Fibroblast of skin of right quadriceps (primary cell): ENCODE measurements at places on chromosomes 4 and X.

GRCh38 chr4:33085709-33086108, 2365.5 kb downstream of the PCDH7 start:
- DNase-seq, result no peak

DNA sequence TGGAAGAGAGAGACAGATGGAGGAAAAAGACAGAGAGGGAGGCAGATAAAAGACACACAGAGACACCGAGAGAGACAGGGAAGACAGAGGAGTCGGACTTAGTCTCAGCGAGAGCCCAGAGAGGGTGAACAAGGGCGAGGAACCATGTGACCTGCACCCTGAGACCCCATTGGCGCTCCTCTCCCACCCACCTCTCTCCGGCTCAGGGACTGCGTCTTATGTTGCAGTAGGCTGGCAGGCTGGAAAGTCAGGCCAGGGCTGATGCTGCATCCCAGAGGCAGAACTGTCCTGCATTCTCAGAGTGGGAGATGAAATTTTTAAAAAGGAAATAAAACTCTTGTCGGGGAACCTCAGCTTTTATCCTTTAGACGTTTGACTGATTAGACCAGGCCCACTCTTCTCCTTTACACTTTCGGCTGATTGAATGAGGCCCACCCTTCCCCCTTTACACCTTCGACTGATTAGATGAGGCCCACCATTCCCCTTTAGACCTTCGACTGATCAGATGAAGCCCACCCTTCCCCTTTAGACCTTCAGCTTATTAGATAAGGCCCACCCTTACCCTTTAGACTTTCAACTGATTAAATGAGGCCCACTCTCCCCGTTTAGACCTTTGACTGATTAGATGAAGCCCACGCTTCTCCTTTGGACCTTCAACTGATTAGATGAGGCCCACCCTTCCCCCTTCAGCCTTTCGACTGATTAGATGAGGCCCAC, 29.5 kb upstream of the IL3RA start:
- DNase-seq, result no peak

DNA sequence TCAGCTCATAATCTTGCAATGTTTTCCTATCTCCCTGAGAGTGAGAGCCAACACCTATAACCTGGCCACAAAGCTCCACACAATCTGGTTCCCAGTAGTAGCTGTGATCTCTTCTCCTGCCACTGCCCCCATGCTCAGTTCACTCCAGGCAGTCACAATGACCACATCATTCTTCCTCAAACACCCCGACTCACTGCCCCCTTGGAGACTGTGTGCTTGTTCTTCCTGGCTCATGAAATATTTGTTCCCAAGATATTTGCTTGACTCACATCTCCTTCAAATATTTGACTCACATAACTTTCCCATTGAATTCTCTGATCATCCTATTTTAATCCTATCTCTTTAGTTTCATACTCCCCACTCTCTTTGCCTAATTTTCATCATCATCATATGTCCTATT, 173.7 kb downstream of the AREG start:
- DNase-seq, result peak; percentile 37

DNA sequence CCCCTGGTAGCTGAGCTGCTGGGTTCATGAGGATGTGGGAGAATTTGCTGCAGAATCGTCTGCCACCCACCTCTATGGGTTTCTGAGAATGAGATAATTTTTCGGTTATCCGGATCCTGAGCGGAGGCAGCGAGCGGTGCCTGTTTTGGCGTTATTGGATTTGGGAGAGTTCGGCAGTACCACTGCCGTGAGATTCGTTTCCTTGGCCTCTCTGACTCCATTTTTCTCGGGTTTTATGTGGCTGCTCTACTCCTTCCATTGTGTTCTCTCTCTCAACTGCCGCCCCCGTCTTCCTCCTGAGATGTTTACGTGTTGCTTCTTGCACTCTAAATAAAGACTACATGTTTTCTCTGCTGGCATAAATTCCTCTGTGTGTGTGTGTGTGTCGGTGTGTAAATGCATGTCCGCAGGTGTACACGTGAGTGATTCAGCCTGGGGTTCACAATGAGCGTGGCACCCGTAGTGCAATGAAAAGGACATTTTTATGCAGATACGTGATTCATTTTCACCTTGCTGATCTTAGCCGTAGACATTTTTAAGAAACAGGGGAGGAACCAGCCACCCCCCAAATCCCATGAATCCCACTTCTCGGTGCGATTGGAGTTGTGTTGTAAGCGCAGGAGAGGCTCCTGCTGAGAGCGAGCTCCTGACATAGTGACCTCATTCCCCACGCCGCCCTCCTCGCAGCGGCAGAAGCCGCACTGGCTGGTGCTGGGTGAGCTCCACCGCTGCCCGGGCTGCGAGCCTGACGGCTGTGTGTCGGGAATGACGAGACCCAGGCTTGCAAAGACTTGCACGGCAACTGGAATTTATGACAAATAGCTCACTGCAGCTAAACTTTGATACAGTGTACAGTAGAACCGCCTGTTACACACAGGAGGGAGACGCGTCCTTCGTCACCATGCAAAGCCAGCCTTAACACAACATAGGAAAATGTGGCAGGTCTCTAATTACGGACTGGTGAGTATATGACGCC, 82.2 kb downstream of the STOX2 start:
- peak; percentile 84 for DNase-seq

GRCh38 chr4:8316251-8316771, 46.8 kb downstream of the HTRA3 start:
- no peak for DNase-seq

GRCh38 chr4:65580551-65580950, 89.7 kb downstream of the EPHA5 start:
- DNase-seq, result peak; percentile 15

- DNase-seq, result peak; percentile 84
These were observed 180.3 kb upstream of the PPARGC1A start for GRCh38 chr4:24070117-24070516.

- no peak for DNase-seq
These were observed 115.9 kb downstream of the CPZ start for GRCh38 chr4:8708401-8709021.

DNA sequence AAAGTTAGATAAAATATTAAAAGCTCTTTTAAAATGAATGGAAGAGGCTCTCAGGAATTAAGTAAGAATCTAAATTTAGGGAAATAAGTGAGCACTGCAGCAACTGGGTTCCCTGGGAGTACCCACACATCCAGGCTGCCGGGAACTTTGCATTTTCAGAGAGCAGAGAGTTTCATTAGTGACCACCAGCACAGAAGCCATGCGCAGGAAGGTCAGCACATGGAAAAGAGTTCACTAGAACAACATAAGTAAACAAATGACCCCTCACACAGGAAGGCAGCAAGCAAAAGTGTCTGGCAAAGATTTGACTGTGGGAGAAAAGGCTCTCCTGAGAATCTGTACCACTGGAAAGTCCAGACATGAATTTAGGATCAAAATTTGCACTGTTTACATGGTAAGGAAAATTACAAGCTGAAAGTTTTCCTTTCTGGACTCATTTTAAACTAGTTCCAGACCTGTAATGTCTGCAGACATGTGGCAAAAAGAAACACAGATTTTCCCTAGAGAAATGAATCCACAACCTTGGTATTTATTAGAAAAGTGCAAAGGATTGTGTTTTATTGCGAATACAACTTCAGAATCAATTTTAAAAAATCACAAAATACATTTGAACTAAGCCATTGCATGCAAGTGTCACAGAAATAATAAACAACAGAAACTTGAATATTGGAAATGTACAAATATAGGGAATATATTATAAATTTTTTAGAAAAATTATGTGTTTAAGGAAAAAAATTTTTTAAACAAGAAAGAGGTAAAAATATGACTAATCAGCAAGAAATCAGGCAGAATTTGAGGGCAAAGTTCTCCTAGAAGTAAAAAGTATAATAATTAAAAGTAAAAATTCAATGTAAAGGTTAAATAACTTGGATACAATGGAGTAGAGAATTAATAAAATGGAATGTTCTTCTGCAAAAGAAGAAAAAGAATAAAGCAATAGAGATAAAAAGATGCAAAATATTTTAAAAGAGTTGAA, 18.4 kb upstream of the MYOZ2 start:
- peak; percentile 53 for DNase-seq

- no peak for DNase-seq
These were observed 10.5 kb downstream of the WDFY3 start for GRCh38 chr4:84956014-84956413.

- DNase-seq, result no peak
These were observed 123.4 kb downstream of the NWD2 start for GRCh38 chr4:37367901-37368300.

- DNase-seq, result no peak
These were observed 200.6 kb downstream of the APBB2 start for GRCh38 chr4:41013746-41014145.

DNA sequence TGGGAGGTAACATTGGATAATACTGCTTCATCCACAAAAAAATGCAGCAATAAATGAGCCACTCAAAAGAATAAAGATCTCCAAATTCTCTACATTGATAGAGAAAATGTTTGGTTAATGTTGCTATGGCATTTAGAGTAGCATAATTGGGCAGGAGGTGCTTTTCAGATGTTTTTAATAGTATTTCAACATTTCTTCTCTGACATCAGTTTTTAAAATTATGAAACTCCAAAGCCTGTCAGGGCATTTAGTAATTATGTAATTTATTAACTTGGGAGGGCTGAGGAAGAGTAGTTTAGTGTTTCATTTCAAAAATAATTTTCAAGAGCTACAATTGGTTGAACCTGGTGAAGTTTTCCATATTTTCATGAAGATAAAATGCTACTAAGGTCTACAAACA, 211.3 kb upstream of the INTU start:
- DNase-seq, result peak; percentile 4

GRCh38 chr4:4358093-4358854, 28.6 kb upstream of the NSG1 start:
- no peak for DNase-seq

DNA sequence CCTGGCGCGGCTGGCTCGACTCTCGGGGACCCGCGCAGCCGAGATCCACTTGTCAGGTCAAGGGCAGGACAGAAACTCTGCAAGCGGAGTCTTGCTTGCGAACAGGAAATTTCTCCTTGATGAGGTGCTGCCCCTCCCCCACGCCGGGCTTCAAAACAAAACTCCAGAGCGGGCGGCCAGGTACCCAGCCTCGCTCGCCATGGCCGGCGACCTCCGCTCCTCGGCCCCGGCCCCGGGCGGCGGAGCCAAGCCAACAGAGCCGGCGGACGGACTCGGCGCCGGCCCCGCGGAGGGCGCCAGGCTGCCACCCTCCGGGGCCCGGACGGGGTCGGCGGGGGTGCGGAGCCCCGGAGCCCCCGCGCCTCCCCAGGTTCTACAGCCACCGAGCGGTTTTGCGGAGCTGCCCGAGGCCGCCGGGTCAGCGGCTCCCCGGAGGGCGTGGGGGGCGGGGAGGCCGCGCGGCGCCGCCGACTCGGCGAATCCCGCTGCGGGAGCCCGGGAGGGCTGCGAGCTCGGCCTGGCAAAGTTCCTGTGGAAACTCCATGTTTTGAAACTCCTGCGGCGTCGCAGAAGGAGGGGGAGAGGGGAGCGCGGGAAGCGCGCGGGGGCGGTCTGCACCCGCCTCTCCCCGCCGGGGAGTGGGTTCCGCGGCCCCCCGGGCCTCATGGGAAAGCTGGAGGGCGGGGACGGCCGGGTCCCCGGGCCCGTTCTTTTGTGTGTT, 11.7 kb upstream of the BCOR start:
- DNase-seq, result peak; percentile 60

DNA sequence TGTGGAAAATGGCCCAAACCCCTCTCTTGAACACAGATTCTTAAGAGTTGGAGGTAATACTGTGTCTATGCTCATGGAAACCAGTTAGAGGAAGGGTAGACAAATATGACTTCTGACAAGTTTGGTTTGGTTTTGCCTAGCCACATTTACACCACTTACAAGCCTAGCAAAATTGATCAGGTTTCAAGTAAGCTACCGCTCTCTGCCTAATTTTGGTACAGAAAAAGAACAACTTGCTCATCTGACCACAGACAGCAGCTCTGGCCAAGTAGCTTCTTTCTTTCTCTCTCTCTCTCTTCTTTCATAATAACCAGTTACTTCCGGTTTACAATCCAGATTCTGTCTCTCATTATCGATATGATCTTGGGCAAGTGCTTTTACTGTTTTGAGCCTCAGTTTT, 260.0 kb downstream of the GLUD2 start:
- peak; percentile 0 for DNase-seq
